Fibroblast of skin of right biceps (primary cell): ENCODE measurements at places on chromosomes 16 and 17.

DNA sequence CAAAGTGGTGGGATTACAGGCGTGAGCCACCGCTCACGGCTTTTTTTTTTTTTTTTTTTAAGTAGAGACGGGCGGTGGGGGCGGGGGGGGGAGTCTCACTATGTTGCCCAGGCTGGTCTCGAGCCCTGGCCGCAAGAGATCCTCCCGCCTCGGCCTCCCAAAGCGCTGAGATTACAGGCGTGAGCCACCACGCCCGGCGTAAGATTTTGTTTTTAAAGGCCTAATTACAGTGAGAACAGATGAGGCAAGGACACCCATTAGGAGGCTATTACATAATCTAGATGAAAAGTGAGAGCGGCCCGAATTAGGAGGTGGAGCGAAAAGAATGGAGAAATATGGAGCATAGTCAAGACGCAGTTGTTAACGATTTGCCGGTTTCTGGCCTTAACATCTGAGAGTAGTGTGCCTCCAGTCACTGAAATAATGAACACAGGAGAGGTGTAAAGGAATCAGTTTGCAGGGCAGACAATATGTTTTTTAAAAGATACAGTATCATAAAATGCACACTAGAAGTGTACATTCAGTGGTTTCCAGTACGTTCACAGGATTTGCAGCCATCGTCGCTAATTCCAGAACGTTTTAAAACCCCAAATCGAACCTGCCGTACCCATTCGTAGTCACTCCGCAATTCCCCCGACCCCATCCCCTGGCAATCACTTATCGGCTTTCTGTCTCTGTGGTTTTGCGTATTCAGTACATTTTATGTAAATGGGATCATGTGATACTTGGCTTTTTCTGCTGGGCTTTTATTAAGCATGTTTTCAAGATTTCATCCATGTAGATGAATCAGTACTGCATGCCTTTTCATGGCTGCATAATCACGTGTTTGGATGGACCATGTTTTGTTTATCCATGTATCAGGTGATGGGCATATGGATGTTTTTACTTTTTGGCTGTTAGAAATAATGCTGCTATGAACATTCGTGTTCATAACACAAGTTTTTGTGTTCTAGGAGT is 1.4 kb upstream of the SLX4 start:
- DNase-seq, result no peak

DNA sequence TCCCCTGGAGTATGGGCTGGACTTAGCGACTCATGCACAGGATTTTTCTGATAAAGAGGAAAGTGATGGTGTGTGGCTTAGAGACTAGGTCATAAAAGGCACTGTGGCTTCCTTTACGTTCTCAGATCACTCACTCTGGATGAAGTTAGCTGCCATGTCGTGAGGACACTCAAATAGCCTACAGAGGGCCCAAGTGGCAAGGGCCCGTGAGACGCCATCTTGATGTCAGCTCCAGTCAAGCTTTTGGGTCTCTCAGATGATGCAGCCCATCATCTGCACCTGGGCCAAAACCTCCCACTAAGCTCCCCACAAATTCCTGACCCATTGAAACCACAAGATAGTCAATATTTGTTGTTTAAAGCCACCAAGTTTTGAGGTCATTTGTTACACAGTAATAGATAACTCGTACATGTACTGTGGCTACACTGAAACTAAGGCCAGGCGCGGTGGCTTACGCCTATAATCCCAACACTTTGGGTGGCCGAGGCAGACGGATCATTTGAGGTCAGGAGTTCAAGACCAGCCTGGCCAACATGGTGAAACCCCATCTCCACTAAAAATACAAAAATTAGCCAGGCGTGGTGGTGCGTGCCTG is 14.7 kb downstream of the ST6GALNAC2 start:
- DNase-seq, result no peak

DNA sequence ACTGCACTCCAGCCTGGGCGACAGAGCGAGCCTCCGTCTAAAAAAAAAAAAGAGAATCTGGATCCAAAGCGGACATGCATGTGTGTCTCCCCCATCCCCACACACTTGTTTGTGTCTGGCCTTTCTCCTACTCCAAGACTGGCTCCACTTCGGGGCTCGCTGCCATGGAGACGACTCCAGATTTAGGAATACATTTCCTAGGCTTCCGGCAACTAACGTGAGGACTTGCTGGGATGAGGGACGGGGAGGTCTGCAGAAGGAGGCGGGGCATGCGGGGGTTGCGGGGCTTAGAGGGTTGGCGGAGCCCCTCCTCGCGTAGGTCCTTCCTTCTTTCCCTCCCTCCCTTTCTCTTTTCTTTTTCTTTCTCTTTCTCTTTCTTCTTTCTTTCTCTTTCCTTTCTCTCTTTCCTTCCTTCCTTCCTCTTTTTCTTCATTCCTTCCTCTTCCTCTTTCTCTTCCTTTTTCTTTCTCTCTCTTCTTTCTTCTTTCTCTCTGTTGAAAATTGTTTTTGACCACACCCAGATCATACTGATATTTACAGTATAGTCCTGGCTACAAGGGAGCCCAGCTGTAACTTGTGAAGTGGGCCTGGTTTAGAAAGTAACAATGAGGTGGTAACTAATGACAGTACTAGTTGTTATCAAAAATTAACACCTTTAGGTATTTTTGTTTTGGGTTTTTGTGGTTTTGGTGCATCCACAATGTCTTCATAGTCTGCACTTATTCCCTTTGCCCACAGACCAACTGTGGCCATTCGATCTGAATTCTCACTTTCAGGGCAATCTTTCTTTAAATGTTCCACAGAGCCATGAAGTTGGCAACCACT is 25.2 kb downstream of the MIS12 start:
- peak; percentile 69 for DNase-seq

DNA sequence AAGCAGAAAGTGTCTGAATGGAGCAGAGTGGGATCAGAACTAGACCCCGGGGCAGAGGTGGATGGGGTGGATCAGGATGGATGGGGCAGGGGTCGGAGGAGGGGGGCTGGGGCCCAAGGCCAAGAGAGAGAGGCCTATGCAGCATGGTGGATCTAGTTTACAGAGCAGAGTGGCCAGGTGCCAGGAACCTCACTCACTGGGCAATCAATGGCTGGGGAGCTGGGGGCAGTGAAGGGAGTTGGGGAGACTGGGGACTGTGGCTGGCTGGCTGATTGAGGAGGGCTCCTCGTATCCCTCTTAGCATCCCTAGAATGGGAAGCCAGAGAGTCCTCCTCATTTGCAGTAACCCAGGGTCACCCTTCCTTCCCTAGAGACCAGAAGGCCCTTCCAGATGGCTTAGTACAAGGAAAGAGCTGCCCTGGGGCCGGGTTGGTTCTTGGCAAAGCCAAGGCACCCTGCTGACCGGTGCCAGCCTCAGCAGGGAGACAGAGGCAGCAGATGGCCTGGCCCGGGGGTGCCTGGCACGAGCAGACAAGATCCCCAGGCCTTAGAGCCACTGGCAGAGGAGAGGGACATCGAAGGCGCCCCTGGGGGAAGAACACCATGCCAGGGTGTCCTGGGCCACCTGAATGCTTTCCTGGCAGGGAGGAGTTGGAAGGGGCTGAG is 36.8 kb downstream of the SRCIN1 start:
- DNase-seq, result no peak

- DNase-seq, result peak; percentile 96
These were observed 143.9 kb downstream of the SNX29 start for GRCh38 chr16:12120217-12120981.

DNA sequence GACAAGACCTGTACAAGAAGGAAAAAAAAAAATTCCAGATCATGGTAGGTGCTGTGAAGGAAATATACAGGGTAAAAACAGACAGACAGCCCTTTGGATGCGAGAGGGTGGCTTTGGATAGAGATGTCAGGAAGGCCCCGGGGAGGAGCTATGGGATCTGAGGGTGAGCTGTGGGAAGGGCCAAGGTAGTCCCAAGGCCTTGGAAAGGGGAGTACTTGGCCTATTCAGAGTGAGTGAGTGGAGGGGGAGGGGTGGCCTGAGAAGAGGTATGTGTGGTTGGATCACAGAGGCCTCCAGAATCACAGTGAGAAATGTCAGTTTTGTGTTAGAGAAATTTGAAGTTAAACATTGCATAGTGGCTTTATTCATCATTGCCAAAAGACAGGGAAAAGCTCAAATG is 31.2 kb upstream of the AKTIP start:
- DNase-seq, result no peak

- no peak for DNase-seq
These were observed 7.3 kb downstream of the DBNDD1 start for GRCh38 chr16:90011908-90012501.

DNA sequence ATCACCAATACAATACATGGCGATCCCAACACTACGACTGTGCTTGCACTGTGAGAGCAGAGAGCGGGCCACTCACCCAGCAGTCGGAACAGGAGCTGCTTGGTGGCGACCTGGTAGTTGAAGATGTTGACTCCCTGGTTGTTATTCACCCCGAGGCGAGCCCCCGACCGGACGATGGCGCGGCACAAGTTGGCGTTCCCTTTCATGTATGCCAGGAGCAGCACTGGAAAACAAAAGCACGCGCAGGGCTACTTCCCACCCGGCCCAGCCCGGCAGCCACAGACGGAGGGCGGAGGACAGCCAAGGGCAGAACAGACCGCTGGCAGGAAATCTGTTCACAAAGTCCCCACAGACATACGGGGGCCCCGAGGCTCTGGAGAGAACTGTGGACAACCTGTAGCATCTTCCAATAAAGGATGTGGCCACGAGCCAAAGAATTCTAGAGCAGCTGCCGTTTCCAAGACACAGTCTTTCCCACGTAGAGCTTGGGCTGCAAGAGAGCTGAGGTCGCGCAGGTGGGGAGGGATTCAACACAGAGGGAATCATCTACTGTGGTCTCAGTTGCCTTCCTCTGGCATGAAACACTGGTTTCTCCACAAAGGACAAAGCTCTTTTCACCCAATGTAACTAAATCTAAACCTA is 27.8 kb downstream of the CYB5D2 start:
- no peak for DNase-seq

- DNase-seq, result no peak
These were observed 1.6 kb upstream of the DHRS11 start for GRCh38 chr17:36590082-36590481.

DNA sequence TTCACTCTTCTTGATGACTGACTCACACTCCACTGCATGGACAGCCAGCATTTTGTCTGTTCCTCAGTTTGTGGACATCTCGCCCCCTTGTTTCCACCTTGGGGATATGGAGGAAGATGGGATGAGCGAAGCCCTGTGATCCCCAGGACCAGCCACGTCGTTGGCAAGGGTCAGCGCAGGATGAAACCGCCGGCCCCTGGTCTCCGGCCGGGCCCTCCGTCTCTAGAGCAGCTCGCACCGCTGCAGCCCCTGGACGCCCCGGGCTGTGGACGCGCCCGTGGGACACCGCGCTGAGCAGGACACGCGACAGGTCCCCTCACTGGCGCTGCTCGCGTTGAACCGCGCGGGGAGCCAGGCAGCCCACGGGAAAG is 604 bp upstream of the ZC3H18 start:
- DNase-seq, result no peak

- DNase-seq, result peak; percentile 100
These were observed 50.5 kb upstream of the ZNF469 start for GRCh38 chr16:88331989-88332920.

DNA sequence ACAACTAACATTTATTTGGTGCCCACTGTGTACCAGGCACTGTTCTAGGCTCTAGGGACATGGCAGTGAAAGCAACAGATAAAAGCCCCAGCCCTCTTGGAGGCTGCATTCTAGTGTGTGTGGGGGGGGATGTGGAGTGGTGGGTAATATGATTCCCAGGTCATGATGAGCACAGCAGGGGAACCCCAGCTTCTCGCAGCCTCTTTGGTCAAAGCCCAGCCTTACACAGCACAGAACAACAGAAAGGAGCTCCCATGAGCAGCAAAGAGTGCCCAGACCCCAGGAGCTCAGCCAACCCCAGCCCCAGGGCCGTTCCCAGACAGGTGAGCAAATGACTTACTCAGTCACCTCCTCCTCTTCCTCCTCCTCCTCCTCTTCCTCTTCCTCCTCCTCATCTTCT is 21.9 kb downstream of the CNGB1 start:
- DNase-seq, result no peak

DNA sequence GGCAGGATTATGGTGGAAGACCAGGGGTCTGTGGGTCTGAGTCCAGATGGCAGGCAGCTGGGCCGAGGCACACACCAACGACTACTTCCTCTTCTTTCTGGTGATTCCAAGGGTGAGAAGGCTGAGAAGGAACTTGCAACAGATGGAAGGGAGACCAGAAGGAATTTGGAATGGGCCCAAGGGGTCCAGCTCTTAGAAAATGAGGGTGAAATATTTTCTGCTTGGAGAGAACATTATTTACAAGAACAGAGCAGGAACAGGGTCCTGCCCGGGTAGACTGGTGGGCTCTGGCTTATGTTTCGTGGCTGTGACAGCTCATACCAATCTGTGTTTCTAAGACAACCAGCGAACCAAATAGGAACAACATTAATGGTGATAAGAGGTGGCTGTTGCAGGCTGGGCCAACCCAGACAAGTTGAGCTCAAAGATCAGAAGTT is 36.6 kb downstream of the CCDC42 start:
- DNase-seq, result no peak

DNA sequence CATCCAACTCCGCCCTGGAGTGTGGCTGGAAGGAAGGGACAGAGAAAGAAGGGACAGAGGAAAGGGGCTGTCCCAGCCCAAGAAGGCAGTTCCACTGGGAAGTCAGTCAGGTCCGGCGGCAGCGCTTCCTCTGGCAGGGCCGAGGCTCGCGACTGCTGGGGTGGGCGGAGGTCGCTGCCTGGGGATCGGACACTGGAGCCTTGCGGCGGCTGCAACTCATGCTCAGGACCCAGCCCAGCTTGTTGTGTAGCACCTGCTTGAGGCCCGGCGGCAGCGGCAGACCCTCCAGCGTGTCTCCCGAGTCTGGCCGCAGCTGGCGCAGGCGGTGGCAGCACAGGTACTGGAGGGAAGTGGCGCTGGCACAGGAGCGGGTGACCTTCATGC is 4.0 kb upstream of the MRPS34 start:
- no peak for DNase-seq

- DNase-seq, result no peak
These were observed 4.7 kb downstream of the FAM83G start for GRCh38 chr17:18999911-19000310.

GRCh38 chr16:17509194-17509593 is 38.4 kb upstream of the XYLT1 start:
- peak; percentile 35 for DNase-seq

GRCh38 chr17:42178817-42179216 is 2.1 kb downstream of the KCNH4 start:
- no peak for DNase-seq

- DNase-seq, result no peak
These were observed 431.6 kb downstream of the CDH13 start for GRCh38 chr16:83058376-83058775.

DNA sequence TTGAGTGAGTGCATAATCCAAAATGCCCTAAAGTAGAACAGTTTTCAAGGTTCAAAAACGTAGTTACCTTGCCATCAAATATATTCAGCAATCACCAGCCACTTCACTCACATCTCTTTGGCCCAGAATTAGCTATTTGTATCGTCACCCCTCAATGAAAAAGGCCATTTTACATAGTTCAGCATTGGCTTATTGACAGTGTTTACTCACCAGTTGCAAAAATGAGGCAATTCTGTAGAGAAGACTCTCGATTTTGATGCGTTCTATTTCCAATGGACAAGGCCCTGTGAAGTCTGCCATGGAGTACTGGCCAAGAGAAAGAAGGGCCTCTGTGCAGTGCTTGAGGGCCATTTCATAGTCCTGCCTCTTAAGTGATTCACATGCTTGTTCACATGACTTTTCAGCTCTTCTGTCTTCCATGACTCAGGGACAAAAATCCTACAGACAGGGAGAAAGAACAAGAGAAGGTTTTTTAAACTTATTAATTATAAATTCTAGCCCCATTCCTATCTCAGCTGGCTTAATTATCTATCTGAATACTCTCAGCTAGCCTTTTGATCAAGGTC is 26.5 kb downstream of the HELZ start:
- peak; percentile 59 for DNase-seq

- DNase-seq, result no peak
These were observed 18.8 kb downstream of the POLR2A start for GRCh38 chr17:7502987-7503386.
